NCI-H187 treated with DMSO at 0.1 percent for 48 hours (cell line): ENCODE measurements at places on chromosomes 2 and 18.

DNA sequence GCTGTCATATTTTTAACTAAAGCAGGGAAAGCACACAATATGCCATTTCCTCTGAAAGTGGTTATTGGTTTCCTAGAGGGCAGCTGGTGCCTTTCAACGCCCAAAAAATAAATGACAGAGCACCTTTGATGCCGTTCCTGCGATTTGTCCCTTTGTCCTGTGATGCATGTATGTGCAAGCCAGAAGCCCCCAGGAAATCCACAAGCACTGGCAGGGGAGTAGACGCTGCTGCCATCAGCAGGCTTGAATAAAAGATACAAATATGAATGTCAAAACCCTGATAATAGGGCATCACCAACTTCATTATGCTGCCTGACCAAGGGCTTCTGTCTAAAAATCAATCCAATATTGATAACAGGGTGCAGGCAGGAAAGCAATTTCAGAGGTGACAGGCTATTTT, 246.1 kb downstream of the FBXO15 start:
- DNase-seq: no peak

DNA sequence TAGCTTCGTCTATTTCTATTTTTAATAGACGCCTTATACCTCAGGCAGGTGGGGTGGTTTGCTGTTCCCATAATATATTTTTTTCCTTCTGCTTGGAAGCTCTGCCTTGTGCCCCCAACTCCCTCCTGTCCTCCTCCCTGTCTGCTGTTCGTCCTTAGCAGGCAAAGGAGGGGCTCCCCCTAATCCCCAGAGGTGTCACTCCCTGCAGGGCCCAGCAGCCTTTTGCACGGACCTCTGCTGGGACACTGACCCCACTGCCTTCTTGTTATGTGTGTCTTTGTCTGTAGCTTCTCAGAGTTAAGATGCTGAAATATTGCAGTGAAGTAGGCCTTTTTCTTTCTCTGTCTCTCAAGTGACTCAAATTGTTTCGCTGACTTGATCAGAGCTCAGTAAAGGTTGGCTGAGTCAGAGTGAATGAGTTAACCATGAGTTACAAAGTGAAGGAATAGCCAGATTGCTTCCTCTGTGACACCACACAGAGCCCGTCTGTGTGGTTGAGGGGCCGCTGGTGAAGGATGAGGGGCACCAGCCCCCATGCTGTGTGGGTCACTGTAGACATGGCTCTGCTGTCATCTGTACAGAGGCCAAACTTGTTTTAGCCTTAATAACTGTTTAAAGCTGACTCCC, 47.7 kb downstream of the PRKCE start:
- DNase-seq: no peak

DNA sequence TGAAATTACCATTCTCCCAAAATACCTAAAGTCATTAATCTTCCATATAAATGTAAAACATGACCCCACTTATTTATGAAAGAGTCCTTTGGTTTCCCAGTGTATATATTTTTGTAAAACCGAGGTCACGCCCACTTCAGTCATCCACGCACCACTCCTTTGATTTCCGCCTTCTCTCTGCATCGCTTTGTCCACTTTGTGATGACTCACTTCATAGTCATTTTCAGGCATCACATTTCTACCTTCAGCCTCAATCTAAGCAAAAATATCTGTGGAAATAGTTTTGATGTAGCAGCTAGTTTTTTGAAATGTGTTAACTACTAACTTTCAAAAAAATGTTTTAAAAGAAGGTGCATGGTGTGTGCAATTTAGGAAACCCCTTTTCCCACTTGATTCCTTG, 793.5 kb upstream of the SOX11 start:
- DNase-seq: no peak

- DNase-seq: no peak
Measured at GRCh38 chr2:121455446-121455845, 75.2 kb upstream of the RNU4ATAC start.
